Fibroblast of lung (primary cell): ENCODE measurements at places on chromosomes 16 and 17. TPM values are rescaled to one million over a fixed set of nuclear protein-coding genes. Genes with fewer than 3 reads are reported as not detected.

TPSG1 gene
- not detected in 2 replicates for total RNA-seq

AANAT gene
- total RNA-seq = not detected in 2 replicates

KRTAP4-3 gene
- total RNA-seq = not detected in 2 replicates

SCNN1G gene
- not detected in 2 replicates for total RNA-seq

CDR2L gene
- 6.7 and 12.2 TPM in 2 replicates for total RNA-seq
